ENCODE measurements at places on chromosomes 3 and 15.

DNA sequence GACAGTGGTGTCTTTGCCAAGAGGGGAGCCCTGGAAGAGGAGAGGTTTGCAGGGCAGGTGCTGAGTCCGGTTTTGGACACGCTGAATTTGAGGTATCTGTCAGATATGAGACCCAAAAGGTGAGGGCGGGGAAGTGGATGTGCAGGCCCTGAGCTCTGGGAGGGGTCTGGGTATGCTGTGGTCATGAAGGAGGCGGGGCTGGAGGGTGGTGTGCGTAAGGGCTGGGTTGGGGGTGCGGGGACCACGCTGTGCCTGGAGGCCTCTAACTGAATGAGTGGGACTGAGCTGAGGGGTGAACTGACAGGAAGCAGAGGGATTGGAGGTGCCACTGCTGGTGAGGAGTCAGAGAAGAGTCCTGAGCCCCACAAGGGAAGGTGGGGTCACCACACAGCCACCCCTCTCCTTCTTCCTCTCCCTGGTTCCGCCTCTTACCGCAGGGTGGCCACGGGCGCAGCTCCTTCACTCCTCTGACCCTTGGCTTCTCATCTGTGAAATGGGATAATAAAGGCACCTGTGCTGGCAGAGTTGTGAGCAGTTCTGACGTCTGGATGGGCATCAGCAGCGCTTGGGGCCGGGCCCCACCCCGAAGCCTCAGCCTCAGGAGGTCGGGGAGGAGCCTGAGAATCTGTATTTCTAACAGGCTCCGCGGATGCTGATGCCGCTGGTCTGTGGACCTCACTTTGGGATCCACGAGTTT is 28.8 kb downstream of the PSTPIP1 start:
- no peak for DNase-seq

- DNase-seq, result no peak
Measured at GRCh38 chr3:123818921-123819429, 65.2 kb downstream of the MYLK start.

DNA sequence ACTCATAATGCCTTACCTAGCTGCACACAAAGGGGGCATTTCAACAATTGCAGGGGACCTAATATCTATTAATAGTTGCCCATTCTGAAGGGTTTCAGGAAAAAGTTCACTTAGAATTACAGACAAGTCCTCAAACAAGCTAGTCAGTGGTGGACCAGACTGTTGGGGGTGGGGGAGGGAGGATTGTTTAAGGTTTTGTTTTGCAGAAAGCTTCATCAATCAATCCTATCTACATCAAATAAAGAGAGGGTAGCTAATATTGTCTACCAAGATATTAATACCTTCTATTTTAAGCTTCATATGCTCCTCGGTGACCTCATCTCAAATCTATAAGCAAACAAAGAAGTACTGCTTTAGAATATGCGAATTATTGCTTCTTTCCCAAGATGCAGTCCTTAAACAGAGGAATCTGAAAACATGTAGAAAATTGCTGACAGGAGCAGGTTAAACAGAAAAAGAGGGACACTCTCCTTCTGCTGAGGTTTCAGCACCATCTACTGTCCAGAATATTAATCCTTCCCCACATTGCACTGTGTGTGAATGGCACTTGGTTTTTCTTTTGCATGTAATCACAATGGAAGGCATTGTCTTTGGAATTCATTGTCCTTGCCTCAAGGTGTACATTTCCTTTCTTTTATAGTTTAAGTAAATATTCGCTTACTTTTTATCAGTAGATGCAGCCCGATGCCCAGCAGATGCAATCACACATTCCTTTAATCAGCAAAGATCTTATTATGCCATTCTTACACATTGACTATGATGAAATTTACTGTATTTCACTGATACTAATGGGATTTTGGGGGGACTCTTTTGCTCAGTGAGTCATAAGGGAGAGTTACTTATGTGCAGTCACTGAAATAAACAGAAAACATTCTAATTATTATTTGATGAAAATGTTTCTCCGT is 94.7 kb downstream of the IL5RA start:
- DNase-seq, result no peak

DNA sequence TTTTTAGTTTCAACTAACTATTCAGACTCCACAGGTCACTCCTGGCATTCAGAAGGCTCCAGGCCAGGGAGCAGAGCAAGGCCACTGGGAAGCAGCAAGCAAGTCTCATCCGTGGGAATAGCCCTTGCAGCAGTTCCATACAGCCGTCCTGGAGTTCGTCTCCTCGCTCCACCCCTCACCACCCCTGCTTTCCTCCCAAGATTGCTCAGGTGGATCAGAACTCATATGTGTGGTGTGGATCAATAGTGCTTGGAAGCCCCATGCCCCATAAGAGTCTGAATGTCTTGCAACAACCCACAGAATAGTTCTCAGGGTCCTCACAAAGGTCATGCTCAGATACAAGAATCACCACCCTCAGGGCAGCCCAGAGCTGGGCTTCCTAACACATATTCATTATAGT is 44.5 kb downstream of the SUSD5 start:
- no peak for DNase-seq

DNA sequence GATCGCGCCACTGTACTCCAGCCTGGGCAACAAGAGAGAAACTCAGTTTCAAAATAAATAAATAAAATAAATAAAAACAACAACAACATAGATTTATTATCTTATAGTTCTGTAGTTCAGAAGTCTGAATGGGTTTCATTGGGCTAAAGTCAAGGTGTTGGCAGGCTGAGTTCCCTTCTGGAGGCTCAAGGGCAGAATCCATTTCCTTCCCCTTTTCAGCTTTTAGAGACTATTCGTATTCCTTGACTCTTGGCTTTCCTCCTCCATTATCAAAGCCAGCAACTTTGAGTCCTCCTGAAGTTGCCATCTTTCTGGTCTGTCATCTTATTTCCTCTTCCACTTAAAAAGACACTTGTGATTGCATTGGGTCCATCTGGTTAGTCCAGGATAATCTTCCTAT is 12.1 kb downstream of the BLM start:
- DNase-seq, result no peak

DNA sequence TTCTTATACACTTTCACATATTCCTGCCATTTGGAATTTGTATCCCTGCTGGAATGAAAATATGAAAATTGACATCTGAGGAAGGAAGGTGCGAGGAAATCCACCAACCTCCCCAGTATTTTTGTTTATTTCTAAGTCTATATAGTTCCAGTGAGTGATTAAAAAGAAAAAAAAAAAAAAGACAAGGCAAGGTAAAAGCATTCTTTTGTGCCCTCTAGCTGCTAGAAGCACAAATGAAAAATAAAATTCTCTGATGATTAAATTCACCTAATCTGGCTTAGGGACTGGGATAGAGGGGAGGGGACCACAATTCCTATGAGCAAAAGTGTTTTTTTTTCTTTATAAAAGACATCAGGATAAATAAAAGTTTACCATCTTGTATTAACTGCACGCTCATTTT is 370.9 kb downstream of the NR2F2 start:
- no peak for DNase-seq

GRCh38 chr3:125624341-125624740 is 29.0 kb upstream of the OSBPL11 start:
- DNase-seq, result no peak

- DNase-seq, result no peak
Measured at GRCh38 chr3:17315897-17316296, 426.5 kb downstream of the TBC1D5 start.

- no peak for DNase-seq
Measured at GRCh38 chr3:120642368-120642948, 39.6 kb downstream of the HGD start.

DNA sequence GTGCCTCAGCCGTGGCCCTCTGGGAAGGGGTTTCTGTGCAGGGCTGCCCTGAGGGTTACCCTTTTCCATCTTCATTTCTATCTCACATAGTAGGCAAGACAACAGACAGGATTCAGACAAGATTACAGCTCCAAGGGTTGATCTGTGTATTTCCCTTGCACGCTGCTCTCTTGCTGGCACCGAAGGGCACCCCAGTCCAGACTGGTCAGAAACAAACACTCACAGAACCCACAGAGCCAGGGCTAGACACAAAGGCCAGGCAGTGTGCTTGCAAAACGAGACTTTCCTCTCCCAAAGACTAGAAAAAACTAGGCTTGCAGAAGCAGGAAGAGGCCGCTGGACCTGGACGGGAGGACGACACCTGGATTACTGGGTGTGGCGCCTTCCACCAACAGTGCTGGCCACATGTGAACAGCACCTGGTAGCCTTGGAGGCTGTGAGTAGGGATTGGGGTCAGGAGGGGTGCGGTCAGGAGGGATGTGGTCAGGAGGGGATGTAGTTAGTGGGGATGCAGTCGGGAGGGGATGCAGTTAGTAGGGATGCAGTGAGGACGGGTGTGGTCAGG is 96.8 kb downstream of the BDH1 start:
- no peak for DNase-seq

DNA sequence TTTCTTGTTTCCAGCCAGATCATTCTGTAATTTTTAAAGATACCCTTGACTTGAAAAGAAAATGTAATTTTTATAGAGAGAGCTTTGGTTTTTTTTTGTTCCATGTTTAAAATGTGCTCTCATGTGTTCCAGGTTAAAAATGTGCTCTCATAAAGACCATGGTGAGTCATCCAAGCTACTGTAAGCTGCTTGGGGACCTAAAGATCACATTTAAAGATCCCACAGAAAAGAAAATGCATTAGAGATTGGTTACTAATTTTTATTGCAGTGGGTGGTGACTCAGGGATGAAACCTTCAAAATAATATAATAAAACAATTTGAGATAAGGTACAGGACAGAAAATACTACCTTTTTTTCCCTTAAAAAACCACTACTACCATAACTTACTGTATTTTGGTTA is 11.0 kb downstream of the TCF12 start:
- DNase-seq, result no peak

DNA sequence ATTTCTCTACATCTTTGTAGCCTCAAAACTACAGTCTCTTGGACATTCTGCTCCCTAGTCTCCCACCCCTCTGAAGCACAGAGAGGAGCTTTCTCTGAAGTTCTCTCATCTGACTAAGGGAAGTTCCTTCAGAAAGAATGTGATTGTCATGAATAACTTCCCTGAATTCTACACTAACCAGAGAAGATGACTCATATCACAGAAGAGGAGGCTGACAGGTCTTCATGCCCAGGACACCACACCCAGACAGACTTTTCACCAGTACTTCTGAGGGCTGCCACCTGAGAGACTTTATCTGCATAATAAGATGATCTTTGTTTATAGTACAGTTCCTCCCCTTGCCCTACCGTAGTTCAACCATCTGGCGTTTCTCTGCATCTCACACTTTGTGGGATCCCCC is 52.8 kb downstream of the CDIN1 start:
- no peak for DNase-seq
